Stimulated activated CD4-positive, alpha-beta T cell treated with anti-CD3 and anti-CD28 coated beads, Interleukin-4, amount 100 ng/mL, for 4 hours (primary cell): ENCODE measurements at places on chromosomes 2 and 18.

GRCh38 chr2:72548081-72548764 lies 277.6 kb downstream of the EXOC6B start:
- DNase-seq = no peak

DNA sequence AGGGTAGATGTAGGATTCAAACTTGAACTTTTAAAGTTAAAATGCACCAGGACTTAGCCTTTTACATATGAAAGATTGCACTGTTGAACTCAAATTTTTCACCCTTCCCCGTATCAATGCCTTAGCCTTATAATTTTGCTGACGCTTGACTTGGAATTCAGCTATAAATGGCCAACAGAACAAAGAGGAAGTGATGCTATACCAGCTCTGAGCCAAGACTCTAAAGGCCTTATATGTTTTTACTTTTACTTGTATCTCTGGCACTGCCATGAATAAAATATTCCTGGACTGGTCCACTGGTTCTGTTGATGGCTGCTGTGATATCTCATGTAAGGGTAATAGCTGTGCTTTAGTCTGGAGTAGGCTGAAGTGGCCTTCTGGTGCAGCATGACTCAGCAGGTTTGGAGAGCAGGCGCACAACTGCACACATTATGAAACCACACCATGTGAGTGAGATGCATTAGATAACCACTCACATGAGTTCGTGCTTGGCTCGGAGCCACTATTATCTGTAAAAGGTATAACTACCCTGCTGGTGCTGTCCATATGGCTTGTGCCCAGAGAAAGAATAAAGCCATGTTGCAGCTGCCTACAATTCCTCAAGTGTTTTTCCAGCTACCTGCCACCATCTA lies 8.4 kb upstream of the IER3IP1 start:
- DNase-seq = no peak

DNA sequence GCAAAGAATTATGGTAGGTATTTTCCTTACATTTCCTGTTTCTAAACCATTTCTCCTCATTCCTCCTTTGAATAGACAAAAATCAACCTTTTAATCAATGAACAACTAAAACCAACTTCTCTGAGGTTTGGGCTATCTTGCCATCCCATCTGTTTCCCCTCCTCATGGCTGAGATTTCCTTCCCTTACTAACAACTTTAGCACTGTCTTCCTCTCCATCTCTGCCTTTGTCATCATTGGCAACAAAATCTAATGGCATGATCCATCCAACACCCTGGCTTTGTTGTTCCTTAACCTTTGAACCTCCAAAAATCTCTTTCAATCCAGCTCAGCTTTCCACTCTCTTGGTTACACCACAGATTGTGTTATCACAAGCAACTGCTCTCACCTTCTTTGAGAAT lies 95.3 kb upstream of the FAM136A start:
- DNase-seq = no peak

DNA sequence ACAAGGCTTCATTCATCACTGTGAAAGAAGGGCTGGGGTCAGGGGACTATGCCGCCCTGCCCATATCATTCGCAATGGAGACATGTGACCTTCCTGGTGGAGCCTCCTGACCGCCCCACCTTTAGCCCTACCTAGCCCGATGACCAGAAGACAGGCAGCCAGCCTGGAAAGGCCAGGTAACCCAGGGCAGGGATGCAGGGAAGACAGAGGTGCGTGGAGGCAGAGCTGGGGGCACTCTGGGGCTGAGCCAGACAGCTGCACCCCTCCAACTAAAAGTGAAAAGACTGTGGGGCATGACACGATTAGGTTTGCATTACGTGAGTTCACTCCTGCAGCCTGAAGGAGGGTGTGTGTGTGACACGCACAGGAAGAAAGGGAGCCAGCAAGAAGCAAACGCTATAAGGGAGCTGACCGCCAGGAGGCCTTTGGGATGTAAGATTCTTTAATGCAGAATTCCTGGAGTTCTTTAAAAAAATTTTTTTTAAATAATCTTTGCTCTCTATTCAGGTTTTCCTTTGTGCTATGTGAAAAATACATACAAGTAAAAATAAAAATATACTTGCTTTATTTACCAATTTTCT lies 3.7 kb upstream of the HES6 start:
- DNase-seq = no peak

DNA sequence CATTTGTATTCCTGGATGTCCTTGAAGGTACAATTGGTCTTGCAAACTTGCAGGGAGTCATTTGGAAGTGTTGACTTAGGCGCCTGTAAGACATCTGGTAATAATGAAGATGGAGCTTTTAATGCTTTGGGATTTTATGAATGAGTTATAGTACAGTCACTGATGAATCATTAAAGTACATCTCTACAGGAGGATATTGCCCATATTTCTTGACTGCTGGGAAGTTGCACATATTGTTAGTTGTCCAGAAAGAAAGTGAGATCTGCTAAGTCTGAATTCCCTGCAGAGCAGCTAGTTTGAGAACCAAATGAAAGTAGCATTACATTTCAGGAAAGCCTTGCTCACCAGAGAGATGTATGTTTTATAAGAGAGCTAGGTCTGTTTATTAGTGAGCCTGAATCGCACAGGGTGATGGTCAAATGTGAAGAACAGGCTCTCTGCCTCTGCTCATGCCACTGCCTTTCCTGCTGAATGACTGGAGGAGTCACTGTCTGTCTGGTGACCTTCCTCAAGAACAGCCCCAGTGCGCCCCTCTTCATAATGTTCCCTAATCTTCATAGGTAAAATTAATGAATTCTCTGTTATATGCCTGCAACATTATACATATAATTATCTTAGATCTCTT lies 138.9 kb upstream of the KLHL14 start:
- no peak for DNase-seq

DNA sequence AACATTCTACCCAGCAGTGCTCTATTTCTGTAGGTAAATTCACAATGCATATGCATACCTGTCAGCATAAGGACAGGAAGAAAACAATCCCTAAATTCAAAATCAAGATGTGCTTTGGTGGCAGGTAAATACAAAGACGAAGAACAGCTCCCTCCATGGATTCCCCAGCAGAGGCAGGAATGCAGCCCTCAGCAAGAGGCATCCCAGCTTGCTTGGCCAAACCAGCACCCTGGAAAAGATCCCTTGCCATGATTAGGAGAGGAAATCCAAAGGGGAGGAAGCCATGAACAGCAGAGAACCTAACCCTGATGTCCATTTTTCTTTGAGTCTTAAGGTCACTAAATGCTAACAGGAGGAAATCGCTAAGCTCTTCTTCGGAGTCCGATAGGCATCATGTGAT lies 91.2 kb downstream of the KCTD1 start:
- DNase-seq = no peak

DNA sequence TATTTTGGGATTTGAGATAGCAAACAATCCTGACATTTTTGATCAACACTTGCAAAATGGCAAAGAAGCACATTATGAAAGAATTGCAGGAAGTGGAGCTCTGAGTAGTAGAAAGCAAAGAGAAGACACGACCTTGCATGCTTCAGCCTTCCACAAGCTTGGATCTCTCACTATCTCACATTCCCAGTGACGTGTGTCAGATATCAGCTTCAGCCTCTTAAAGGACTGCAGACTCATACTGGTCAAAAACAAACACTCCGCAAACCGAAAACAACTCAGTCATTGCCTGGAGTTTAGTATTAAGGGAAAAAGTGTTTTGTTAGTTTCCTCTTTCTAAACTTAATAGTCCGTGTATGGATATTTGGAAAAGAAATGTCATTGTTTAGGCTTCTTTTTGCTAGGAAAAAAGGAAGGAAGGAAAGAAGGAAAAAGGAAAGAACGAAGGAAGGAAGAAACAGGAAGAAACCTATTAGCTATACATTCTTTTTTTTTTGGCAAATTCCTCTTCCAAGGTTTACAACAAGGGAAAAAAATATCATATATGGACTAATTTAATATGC lies 32.6 kb upstream of the SLC40A1 start:
- no peak for DNase-seq

GRCh38 chr2:47254464-47254863 lies 99.4 kb upstream of the STPG4 start:
- no peak for DNase-seq

DNA sequence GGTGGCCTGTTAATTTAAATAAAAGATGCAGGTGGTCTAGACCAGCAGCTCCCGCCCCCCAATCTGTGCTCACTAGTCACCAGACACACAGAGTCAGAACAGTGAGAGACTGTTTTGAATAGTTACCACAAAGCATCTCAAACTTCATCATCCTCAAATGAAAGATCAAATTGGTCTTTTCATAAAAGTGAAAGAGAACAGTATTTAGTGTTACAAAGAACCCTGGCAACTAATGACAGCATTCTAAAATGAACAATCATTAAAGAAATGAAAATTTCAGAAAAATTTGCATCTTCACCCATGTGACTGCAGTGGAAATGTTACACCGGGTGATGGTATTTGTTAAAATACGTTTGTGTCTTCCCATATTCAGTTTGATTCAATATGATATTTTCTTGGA lies 65.5 kb upstream of the PMAIP1 start:
- DNase-seq = no peak
